Hepatic stellate cell (primary cell): ENCODE measurements at places on chromosomes 4 and X.

DNA sequence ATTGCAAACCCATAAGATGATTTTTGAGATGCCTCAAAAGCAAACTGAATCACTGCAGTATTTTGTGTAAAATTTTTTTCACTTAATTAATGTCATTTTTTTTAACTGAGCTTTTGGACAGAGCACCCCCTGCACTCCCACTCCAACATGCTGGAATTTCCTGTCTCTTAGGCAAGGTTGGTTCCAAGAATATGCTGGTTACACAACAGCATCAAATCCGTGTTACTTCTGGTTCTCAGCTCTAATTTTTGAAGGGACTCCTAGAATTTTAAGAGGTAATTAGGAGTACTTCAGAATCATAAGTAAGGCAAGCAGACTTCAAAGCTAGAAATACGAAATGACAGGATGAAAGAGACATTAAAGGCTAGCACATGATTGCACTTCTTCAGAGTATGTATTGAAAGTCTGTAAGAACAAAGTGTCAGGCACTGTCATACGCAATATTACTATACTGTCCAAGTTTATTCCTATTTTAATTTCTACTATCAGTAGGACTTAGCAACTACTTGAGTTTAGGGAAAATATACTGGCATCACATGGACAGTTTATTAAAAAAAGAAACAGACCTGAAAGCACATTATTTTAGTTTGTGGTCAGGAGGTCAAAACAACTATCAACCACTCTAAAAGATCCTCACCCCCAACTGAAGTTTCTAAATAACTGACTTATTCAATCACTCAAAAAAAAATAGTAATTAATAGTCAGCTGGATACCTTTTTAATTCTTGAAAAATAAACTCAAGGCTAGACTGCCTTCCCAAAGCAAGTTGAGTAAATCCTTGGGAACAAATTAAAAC lies 1.6 kb upstream of the JCHAIN start:
- DNase-seq = no peak

- DNase-seq = no peak
Measured at GRCh38 chrX:18828832-18829404, 121.5 kb downstream of the PPEF1 start.

DNA sequence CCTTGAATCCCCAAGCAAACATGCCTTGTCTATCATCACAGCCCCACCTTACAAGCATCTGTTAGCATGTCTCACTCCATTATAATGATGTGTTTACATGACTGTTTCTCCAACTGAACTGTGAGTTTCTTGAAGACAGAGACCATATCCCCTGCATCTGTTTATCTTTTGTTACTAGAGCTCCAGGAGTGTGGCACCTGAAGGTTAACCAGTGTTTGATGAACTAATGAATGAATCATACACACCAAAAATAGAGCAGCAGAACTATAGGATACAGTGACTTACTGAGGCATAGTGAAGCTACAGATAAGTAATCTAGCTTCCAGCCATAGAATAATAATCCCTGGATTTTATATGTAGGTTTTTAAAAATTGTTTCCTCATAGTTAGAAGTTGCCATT lies 331.0 kb downstream of the PCDH7 start:
- DNase-seq = no peak

- no peak for DNase-seq
Measured at GRCh38 chrX:20315140-20315539, 48.4 kb upstream of the RPS6KA3 start.

- no peak for DNase-seq
Measured at GRCh38 chr4:180028682-180029081, 2214.5 kb upstream of the TENM3 start.

DNA sequence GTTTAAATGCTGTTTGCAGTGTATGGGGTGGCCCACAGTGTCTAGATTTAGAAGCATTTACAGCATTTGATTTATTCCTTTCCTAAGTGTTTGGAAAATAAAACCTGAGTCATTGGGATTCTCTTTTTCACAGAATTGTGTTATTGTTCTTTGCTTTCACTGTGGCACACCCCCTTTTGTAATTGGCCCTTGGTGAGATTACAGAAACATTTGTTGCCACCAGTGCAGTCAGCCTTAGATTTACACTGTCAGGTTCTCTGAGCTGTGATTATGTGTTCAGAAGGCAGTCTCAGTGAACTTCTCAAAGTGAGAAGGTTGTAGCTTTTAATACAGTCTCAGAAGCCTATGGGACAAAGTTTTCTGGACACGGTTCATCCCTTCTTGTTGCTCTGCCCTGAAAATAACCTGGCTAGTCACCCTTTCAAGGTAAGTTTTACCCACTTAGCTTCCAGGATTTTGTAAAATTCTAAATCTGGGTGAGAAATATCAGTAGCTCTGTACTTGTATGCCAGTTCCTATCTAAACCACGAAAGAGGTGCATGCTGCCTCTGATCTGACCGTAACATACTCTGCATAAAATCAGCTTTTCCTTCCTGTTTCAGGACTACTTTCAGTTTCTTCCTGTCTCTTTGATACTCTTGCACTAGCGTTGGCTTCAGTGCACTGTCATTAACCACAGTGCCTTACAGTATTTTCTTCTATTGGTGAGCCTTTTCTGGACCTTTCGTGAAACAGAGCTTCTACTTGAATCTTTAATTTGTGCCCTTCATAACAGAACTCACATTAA lies 12.6 kb downstream of the RUFY3 start:
- DNase-seq = peak; percentile 50

DNA sequence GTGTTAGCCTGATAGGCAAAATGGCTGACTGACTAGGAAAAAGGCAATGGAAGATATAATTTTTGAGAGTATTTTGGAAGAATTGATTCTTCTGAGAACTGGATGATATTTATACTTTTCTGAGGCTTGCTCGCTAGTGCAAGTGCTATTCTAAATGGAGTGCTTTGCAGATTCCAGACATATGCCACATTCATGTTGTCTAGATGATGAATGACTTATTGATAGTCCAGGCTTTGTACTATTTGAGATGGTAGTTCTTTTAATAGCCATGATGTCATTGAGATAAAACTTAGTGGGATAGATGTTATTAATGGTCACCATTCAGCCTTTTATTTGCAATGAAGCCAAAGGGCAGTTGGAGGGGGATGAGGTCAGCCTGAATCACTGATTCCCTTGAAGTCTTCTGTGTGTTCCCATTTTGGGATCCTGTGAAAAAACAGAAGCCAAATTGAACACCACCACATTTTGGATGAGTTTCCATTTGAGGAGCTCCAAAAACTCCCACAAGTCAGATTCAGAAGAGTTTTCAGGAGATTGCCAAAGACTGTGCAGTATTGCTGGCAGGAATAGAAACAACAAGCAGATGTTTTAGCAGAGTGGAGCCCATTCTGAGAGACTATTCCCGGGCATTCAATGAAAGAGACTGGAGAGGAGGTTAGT lies 184.1 kb downstream of the IL1RAPL2 start:
- no peak for DNase-seq

DNA sequence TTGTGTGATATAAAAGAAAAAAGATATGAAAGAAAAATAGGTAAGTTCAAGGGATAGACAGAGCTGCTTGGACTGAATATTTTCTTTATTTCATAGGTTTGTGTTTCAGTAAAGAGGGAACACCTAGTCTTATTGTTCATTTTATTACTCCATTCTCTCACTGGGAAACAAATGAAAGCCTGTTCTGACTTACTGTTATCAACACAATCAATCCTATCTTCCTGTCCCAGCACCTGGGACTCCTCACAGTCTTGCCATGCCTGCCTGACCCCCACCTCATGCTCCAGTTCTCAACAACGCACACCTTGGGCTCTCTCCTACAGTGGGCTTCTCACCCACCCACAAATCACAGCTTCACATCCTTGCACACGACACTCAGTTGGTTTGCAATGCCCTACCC lies 189.5 kb downstream of the PRDM5 start:
- no peak for DNase-seq

DNA sequence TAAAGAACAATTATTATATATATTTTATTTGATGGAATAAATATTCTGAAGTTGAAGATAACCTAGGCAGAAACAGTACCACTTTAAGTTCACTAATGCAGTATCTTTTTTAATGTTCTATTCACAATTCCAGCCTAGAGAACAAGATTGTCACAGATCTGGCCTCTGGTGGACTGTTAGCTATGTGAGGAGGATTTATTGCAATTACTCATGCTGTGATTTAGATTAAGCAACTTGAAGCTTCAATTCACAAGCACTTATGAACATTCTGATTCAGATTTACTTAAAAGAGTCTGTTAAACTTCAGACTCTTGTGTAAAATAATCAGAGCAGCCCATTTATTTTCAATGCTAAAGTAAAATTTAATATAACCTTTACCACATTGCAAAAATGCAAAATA lies 1489.8 kb downstream of the STIM2 start:
- no peak for DNase-seq

- no peak for DNase-seq
Measured at GRCh38 chr4:93303440-93303839, 525.1 kb upstream of the ATOH1 start.

GRCh38 chr4:47669946-47670345 lies 167.9 kb downstream of the CORIN start:
- DNase-seq = peak; percentile 20

DNA sequence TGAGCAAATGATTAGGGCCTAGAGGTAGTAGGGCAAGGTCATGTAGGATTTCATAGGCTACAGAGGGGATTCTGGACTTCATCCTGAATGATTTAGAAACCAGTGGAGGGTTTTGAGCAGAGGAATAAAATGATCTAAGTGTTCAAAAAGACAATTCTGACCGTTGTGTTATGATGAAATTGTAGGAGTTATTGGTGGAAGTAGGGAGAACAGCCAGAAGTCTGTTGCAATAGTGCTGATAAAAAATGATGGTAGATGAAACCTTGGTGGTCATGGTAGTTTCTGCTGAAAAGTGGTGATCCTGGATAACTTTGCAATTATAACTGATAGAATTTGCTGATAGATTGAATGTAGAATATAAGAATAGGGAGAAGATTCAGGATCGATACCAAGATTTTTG lies 60.2 kb downstream of the MID1IP1 start:
- no peak for DNase-seq

GRCh38 chr4:74423104-74423503 lies 21.8 kb upstream of the AREG start:
- no peak for DNase-seq

- no peak for DNase-seq
Measured at GRCh38 chrX:124373348-124373747, 27.0 kb downstream of the SH2D1A start.

- peak; percentile 77 for DNase-seq
Measured at GRCh38 chr4:53688186-53688790, 97.0 kb upstream of the LNX1 start.

- DNase-seq = peak; percentile 55
Measured at GRCh38 chrX:150547375-150548115, 20.9 kb upstream of the MTM1 start.

GRCh38 chrX:23749576-23749975 lies 6.5 kb upstream of the ACOT9 start:
- no peak for DNase-seq

DNA sequence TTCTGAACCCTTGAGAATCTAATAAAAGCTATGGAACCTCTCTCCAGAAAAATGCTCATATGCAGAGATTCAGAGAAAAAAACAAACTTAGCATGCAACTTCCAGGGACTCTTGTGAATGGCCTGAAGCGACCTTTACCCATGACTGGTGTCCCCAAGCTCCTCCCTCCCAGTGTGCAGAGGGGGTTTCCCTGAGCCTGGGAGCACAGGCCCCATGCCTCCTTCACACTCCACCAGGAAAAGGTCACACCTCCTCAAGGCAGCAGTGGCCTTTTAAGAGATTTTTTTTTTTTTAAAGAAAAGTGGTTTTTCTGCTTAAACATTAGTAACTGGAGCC lies 13.3 kb upstream of the UBA6 start:
- peak; percentile 11 for DNase-seq

- DNase-seq = no peak
Measured at GRCh38 chr4:116899561-116899960, 185.8 kb downstream of the TRAM1L1 start.

- DNase-seq = no peak
Measured at GRCh38 chr4:81049907-81050306, 19.4 kb downstream of the BMP3 start.
